ENCODE measurements at places on chromosomes 12 and 14.
A peak's percentile ranks its signal among the peaks of the same experiment; 100 is the strongest.

- DNase-seq = no peak
Observed at GRCh38 chr12:88876857-88877256, 296.6 kb upstream of the KITLG start.

- no peak for DNase-seq
Observed at GRCh38 chr12:116591855-116592637, 32.9 kb downstream of the MAP1LC3B2 start.

DNA sequence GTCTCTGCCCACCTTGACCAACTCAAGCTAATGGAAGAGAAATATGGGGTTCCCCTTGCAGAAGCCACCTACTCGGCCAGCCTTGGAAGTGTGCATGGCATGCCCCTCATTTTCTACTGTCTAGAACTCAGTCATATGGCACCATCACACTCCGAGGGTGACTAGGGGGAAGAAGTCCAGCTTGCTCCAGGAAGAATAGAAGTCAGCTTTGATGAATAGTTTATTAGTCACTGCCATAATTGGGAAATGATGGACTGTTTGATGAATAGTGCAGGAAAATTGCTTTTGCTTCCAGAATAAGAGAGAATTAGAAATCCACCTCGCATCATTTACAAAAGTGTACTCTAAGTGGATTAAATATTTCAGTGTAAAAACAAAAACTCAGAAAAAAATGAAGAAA is 1030.6 kb downstream of the VRK1 start:
- no peak for DNase-seq

DNA sequence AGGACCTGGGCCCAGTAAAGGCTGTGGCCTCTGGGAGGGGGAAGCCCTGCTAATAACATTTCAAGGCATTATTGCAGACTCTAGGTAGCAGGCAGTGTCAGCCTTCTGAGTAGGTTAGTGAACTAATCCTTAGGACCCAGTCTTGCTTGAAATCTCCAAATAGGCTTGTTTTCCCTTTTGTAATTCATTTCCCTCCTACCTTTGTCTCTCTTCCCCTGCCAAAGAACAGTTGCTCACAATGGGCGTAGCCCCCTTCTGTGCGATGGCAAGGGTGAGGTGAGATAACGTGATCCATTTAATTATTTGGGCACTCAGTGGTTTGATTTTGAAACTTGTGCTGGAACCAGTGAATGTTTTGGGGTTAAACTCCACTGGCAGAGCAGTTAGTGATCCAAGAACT is 10.9 kb downstream of the PELI2 start:
- no peak for DNase-seq

GRCh38 chr12:77229640-77230442 is 164.5 kb upstream of the E2F7 start:
- no peak for DNase-seq

DNA sequence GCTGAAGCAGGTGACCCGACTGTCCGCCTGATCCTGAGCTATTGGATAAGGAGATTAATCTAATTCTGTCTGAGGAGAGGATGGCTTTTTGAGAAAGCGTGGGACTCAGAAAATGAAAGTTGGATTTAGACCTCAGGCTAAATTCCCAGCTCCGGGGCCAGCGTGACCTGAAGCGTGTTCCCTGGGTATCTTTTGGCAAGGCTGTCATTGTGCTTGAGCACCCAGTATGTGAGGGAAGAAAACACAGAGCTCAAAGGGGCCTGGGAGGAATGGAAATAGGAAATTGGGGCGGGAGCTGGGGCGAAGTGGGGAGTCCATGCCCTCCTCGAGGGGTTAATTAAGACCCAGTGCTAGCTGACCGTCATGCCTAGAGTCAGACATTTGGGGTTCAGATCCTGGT is 17.5 kb upstream of the CCDC63 start:
- no peak for DNase-seq

DNA sequence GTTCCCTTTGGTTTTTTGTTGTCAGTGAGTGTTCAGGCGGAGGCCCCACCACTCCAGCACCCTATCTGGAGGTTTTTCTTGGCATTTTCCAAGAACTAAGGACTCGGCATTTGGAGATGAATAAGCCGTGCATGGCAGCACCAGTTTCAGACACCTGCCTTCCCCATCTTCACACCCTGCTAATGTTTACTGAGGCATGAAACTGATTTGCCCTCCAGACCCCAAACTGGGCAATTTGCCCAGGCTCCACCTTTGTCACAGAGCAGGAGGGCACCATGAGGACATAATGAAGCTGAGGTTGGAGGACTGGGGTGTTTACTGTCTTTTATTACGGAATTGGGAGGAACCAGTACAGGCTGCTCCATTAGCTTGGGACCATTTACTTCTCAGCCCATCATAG is 113.4 kb downstream of the LGMN start:
- no peak for DNase-seq

GRCh38 chr12:114275086-114275485 is 130.9 kb downstream of the TBX5 start:
- DNase-seq = no peak

DNA sequence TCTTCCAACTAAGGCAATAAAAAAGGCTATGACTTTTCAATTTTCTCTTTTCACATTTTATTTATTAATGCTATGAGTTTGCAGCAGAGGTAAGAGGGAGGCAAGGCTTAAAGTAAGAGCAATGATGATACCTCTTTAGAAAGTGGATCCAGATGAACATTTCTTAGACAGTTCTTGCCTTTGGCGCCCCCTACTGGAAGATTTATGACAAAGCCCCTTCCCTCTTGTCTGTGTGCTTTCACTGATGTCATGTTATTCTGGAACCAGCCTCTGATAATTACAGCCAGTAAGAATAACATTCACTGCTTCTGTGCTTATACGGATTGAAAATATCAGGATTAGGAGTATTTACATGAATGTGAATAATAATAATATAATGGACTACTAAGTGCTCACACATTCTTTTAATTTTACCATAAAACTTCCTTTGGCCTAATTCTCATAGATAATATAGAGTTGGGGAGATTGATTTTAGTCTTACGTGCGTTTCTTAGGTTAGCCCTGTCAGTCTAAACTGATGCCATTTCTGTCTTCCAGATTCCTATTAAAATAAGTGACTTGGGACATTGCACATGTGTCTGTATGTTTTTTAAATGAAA is 1929.9 kb upstream of the SEL1L start:
- DNase-seq = peak; percentile 24

DNA sequence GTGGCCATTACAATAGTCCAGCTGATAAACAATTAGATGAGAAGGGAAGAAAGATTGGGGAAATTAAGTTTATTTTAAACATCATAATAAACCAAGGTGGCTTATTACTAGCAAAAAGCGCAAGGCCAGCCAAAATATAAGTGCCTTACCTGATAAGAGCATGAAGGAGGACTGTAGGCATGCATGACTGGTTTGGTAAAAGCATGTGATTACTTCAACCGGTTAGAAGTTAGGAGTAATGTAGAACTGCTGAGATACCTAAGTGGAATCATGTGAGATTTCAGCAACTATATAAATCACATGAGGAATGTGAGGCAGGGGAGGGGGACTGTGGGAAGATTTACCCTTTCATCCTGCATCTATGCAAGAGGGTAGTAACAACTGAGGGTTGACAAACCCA is 59.7 kb upstream of the CCDC196 start:
- DNase-seq = no peak

DNA sequence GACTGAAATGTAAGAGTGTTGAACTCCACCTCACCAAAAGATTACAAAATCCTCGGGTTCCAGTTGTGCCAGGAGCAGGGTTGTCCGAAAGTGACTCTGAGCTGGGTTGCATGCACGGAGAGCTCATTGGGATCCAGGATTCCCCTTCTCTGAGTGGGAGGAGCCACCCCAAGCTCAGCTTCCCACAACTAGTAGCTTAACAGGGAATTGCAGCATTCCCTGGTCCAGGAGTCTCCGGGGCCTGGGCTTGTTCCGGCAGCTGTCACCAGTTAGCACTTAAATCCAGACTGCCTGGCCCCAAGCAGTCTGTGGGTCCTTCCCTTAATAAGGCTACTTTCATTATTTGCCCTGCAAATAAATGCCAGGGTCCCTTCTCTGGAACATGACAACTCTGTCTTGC is 50.1 kb downstream of the CD9 start:
- no peak for DNase-seq

- peak; percentile 2 for DNase-seq
Observed at GRCh38 chr14:85867450-85867849, 337.5 kb downstream of the FLRT2 start.

DNA sequence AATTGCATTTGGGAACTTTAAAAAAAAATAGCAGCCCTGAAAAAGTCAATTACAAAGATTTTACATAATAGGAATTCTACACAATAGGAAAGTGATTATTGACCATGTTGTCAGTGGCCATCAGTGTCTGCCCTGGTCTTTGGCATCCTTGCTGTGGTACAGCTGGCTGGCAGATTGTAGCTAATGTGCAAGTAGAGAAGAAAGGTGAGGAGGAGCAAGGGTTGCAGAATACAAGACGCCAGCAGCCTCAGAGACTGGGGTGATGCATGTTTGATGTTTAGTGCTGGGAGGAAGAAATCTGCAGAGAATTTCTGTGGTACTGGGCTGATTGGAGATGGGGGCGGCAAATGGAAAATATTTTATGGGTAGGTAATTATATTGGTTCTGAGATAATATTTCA is 322.9 kb downstream of the TMEM117 start:
- no peak for DNase-seq

DNA sequence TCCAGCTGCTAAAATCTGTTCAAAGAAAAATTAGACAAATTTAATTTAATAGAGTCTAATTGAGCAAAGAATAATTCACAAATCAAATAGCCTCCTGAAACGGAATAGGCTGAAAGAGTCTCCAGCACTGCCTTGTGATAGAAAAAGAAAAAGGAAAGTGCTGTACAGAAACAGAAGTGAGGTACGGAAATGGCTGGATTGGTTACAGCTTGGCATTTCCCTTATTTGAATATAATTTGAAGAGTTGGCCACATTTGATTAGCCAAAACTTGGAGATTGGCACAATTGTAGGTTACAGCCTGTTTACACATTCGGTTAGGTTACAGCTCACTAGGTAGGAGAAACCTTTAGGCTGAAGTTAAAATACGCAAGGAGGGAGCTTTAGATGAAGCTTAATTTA is 24.8 kb upstream of the PCED1B start:
- DNase-seq = no peak

DNA sequence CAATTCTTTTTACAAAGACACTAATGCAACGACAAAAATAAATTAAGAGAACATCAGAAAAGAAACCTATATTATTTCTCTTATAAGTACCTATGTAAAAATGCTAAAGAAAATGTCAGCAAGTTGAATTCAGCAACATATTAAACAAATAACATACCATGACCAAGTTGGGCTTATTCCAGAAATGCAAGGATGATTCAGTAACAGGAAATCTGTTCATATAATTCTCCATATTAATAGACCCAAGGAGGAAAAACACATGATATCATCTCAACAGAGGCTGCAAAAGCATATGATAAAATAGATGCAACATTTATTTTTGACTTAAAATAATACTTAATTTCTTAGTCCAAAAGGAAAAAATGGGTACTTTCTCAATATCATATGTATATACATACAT is 25.1 kb upstream of the GPHB5 start:
- DNase-seq = no peak
